AML-193 (cell line): ENCODE measurements at places on chromosomes 12 and 14.

DNA sequence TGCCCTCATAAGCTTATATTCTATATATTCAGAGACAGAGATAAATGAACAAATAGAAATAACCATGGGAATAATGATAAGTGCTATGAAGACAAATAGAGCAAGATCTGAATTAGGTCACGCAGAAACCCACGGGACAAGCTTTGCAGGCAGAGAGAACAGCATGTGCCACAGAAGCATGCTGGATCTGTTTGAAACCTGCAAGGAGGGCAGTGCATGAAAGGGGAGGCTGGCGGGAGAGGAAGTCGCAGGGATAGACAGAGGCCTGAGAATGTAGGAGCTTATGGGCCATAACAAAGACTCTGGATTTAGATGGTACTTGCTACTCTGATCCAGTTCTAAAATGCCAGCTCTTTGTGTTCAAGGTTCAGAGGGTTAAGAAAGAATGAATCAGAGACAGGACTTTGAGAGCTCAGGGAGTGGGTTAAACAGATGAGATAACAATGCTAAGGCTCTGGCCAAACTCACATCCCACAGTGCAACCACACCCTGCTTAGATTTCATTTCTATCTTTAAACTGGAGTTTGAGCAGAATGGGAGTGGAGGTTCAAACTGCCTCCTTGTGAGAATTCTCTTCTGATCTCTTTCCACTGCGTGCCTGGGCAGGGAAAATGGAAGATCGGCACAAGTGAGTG is 49.2 kb upstream of the PPP1R12A start:
- DNase-seq, result no peak

GRCh38 chr12:24608637-24609285 is 340.1 kb downstream of the BCAT1 start:
- DNase-seq, result no peak

DNA sequence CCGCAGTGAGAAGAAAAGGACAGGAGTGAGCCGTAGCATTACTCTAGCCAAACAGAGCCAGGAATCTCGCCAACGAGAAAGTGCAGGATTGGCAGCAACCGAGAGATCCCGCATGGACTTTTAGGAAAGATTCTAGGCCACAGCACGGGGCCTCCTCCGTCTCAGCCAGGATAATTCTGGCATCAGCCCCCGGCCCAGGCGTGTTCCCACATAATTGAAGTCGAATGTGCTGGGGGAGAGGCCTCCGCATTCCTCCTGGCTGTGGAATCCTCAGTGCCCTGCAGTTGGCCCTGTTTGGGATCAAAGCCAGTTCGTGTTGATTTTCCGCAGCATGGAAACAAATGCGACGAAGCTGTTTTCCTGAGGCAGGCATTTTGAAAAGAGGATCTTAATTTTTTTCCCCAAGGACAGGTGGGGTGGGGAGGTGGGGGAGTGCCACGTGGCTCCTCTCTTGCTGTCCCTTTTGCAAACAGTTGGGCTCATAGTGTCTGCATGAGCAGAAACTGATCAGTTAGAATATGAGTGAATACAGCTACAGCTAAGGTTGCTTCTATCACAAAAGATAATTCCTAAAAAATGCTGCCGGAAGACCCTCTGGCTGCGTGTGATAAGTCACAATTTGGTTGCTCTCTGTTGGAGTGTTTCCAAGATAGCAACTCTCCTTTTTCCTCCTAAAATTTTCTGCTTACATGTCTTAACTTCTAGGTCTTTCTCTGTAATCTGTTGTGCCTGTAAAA is 37.3 kb upstream of the ATXN2 start:
- DNase-seq, result no peak

DNA sequence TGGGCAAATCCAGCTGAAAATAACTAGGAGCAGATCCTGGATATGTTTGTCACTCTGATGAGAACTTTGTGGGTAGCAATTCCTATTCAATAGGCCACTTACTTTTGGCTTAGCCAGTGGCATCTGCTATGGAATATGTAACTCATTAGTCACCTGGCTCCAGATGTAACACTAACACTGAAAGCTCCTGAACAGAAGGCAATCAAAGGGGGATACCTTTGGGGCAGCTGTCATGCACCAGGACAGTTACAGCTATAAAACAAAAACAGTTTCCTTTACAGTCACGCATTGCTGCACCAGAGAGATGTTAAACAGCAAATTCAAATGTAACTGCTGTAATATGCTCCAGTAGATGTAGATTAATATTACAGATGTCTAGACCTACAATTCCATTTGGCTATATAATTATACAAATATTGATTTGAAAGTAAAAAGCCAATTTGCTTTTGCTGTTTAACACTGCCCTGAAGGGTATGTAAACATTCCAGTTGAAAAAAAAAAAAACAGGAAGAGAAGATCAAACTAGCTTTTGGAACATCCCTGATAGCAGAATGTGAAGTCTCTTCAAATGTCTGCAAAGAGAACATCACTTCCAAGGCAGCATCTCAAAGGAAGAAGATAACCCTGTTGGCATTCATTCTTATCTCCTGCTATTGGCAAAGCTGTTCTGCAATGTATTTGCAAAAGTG is 18.4 kb downstream of the RACGAP1 start:
- no peak for DNase-seq

- no peak for DNase-seq
These were observed 14.5 kb upstream of the NAV3 start for GRCh38 chr12:77816196-77816595.

DNA sequence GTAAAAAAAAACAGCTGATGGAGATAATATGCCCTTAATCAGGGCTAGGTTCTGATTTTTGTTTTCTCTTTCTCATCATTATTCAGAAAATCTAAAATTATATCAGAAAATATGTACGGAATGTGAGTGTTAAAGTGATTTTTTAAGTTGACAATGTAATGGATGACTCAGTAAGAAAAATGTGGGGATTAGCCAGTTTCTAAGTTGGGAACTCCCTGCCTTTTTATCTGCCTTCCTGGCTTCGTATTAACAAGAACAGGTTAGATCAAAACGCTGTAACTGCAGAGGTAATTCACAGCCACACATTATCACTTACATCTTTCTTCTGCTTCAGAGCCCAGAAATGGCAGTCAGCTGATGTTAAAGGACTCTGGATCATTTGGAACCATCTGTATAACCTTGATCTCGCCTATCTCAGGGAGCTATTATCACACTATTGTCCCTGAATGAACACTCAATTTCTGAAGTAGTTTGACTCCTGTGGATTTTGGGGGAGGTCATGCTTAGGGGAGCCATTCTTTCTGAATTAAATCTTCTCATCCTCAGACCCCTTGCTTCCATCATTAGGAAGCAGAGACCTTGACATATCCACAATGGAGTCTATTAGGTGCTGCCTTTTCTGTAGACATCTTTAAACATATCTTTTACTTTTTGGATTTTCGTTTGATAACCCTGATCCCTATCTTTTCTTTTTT is 135.7 kb upstream of the SLC16A7 start:
- DNase-seq, result no peak

GRCh38 chr12:2171672-2172426 is 119.1 kb downstream of the CACNA1C start:
- no peak for DNase-seq

DNA sequence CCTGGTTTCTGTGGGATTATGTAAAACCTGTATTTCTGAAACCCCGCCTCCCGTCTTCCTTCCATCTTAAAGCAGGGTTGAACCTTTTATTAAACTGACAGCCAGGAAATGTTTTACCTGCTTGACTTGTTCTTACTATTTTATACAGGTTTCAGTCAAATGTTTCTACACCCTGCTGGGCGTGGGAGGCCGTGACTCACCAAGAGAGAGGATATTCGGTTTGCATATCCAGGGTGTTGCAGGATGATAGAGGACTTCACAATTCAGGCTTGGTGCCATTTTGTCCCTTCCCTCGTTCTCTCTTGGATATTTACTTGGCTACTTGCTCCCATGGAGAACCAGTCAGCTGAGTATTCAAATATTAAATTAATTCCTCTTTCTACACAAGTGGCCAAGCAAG is 69.7 kb downstream of the ARF6 start:
- DNase-seq, result no peak

DNA sequence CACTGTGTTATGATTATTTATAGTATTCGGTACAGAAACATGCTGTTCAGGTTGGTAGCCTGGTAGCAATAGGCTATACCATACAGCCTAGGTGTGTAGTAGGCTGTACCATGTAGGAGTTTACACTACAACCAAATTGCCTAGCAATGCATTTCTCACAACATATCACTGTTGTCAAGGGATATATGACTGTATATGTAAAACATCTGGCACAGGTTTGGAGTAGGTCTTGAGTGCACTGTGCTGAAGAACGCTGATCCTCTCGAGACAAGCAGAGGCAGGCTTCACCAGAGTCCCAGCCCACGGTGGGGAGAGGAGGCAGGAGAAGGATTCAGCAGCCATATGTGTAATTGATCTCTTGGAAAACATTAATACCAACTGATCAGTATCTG is 15.0 kb upstream of the TBX5 start:
- no peak for DNase-seq

- no peak for DNase-seq
These were observed 453.0 kb upstream of the MIS18BP1 start for GRCh38 chr14:45705940-45706534.

DNA sequence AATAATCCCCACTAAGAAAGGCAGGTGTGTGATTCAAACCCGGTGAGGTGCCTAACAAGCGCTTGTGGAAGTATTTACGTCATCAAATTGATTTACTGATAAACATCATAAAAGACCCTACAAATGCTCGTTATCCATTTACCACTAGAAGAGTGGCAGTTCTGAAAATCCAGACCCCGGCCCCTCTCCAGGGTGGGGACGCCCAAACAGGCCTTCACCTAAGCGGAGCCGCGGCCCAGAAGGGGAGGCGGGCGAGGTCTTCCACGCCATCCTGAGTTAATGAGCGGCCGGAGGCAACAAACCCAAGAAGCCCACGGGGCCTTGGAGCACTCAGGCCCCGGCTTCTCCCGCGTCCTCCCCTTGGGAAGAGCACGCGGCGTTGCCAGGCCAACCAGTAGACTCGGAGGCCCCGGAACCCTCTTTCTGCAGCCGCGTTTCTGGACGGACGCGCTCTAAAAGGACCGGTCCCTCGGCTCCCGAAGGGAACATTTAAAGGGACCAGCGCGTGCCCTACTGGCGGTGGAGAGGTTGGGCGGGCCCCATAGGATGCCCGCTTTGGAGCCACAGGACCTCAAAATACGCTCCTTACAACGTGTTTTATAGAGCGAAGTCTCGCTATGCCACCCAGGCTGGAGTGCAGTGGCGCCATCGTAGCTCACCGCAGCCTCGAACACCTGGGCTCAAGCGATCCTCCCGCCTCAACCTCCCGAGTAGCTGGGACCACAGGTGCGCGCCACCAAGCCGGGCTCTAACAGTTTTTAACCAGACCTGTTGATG is 3.5 kb downstream of the PTPN21 start:
- DNase-seq, result no peak

DNA sequence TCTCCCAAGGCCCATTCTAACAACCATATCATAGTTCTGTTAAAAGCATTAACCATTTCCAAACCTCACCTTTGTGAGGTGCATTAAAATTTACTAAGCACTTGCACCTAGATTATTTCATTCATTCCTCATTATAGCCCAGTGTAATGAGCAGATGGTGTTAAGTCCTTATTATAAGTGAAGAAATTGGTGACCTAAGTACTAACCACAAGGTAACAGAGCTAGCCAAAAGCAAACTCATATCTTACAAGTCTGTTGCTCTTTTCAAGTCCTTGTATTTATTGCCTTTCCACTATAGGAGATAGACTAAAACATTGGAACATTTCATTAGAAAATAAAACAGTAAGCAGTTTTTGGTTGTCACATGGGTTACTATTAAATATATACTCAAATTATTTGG is 49.7 kb downstream of the TDP1 start:
- DNase-seq, result no peak

DNA sequence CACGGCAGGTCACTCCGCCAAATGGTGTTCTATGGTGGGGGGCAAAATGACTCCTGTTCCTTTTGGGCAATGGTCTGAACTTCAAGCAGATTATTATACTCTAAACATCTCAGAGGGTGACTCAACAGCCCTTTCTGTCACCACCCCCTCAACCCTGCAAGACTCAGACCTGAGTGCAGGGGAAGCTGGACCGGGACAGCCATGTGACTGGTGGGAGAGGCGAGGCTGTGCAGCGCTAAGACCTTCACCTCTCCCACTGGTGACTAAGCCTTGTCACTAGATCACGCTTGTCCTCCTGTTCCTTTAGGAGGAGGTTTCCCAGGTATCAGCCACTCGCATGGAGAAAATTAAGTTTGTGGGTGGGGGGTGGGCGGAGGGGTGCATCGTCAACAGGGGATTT is 67.1 kb upstream of the CCND2 start:
- DNase-seq, result no peak

GRCh38 chr12:31431721-31432240 is 105.8 kb upstream of the SINHCAF start:
- no peak for DNase-seq

- no peak for DNase-seq
These were observed 722.1 kb downstream of the TMTC2 start for GRCh38 chr12:83408851-83409250.

GRCh38 chr12:46267575-46267824 is 1.3 kb downstream of the SLC38A1 start:
- DNase-seq, result no peak

GRCh38 chr14:94612580-94613554 is 676 bp downstream of the SERPINA3 start:
- no peak for DNase-seq

- no peak for DNase-seq
These were observed 1151.4 kb upstream of the TMEM132C start for GRCh38 chr12:127115468-127116035.

- no peak for DNase-seq
These were observed 2.8 kb upstream of the SP7 start for GRCh38 chr12:53338916-53339315.

GRCh38 chr12:77767335-77767734 is 63.4 kb upstream of the NAV3 start:
- DNase-seq, result no peak

GRCh38 chr14:72521045-72521444 is 372.9 kb downstream of the DPF3 start:
- DNase-seq, result no peak

GRCh38 chr14:104600805-104601204 is 3.8 kb downstream of the TMEM179 start:
- no peak for DNase-seq

- DNase-seq, result no peak
These were observed 30.7 kb downstream of the SSPN start for GRCh38 chr12:26226122-26226521.

GRCh38 chr12:122850048-122850445 is 14.8 kb downstream of the HIP1R start:
- DNase-seq, result no peak

- DNase-seq, result no peak
These were observed 13.6 kb upstream of the GALNT16 start for GRCh38 chr14:69246331-69246730.

- no peak for DNase-seq
These were observed at the start of gene PLEKHG7 for GRCh38 chr12:92702754-92703679. Gene PLEKHG7, plus strand, starts transcription at chr12:92702989. Its CDS starts 3,643 bp downstream, at chr12:92706632.

GRCh38 chr14:89915114-89915878 is 39.2 kb downstream of the EFCAB11 start:
- DNase-seq, result peak; percentile 63

- DNase-seq, result no peak
These were observed 22.5 kb downstream of the SLC35E3 start for GRCh38 chr12:68768431-68768939.

DNA sequence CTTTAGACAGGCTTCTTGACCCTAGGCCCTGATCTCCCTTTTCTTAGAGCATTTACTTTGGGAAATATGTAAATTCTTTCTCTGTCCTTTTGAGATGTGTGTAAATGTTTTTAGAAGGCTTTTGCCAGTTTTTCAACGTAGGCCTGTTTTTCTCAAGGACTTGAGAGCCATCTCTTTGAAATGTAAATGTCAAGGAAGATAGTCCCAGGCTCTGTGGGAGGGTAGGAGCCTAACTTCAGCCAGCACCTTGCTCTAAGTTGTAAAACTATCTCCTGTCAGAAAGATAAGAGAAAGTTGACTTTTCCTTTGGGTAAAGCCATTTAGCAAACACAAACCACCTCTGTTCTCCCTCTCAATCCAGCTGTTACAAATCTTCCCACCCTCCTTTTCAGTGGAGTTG is 219.8 kb downstream of the RPS29 start:
- DNase-seq, result no peak
